Left renal pelvis (tissue), 4 donors: ENCODE measurements at places on chromosomes 11 and 22.
A peak's percentile ranks its signal among the peaks of the same experiment; 100 is the strongest.

- DNase-seq: no peak
These were observed 678 bp upstream of the INPPL1 start for GRCh38 chr11:72223615-72224563.

GRCh38 chr11:122219791-122220190 is 103.8 kb upstream of the BLID start:
- DNase-seq: no peak

DNA sequence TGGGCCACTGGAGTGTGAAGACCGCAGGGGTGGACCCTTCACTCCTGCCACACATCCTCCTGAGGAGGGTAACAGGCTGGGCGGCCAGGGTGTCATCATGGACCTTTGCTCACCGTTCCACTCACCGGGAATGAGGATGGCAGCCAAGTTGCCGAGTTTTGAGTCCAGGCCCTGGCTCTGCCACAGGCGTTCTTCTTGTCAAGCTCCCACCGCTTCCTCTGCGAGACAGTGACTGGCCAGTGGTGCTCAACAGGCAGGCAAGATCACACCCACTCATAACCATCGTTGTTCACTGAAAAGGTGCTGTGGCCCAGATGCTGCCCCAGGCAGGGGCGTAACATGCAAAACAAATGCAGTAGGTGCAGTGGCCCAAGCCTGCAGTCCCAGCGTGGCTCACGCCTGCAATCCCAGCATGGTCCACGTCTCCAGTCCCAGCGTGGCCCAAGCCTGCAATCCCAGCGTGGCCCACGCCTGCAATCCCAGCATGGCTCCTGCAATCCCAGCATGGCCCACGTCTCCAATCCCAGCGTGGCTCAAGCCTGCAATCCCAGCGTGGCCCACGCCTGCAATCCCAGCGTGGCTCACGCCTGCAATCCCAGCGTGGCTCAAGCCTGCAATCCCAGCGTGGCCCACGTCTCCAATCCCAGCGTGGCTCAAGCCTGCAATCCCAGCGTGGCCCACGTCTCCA is 5.0 kb upstream of the PANX2 start:
- no peak for DNase-seq

DNA sequence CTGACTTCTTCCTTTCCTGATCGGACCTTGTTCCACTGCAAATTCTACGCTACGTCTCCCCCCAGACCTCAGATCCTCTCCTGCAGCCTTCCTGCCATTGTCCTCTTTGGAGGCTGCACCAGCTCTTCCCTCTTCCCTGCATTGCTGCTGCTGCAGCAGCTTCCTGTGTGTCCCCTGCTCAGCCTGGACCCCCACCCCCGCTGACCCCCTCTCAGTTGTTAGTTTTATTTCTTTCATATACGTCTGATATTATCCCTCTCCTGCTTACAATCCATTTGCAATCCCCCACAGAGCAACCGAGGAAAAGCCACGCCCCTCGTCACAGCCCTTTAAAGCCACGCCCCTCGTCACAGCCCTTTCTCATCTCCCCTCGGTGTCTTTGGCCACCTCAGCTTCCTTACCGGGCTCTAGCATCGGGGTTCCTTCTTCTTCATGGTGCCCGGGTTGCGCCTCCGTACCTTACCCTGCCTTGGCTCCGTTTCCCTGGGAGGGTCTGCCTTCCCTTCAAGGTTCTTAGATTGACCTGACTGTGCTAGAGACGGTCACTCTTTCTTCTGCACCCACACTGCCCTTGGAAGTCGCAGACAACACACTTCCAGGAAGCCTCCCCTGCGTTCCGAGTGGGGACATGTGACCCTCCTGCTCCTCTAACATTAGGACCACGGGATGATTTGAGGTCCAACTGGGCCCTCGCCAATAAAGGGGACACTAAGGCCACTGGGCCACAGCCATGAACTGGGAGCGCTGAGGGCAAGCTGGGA is 4.8 kb downstream of the MRGPRG start:
- DNase-seq: no peak

- DNase-seq: no peak
These were observed 6.8 kb upstream of the OR2AT4 start for GRCh38 chr11:75103380-75104026.

DNA sequence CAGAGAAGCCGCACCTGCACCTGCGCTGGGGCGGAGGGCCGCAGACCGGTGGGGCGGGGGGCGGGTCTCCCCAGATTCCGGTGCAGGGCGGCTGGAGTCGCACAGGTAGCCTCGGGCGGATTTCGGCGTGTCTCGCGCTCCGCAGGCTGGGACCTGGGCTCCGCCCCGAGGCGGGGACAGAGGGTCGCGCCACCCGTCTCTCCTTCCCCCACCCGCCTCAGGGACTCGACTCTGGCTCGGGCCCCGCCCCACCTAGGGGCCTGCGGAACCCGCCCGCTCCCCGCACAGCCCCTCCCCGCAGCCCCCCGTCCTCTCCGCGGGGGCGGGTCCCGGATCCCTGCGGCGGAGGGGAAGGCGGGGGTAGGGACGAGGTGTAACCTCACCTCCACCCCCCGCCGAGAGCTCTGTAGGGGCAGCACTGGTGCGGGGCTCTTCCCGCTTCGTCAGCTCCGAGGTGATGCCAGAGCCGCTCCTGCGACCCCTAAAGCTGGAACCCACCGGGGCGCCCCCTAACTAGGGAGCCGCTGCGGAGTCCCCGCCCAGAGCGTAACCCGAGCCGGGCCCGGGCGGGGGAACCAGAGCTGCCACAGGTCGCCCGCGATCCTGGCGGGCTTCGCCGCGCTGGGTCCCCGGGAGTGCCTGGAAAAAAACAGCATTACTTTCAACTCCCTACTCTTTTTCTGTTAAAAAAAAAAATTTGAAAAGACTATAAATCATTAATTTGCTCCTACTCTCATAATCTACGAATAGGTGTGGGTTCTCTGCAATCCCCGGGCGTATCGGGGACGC is at the start of gene SLC29A2:
TSS of gene SLC29A2 (minus strand) at position 134 of the 789 bp plus-strand sequence. CDS start 169 bp downstream, outside the sequence.
- peak; percentile 66 for DNase-seq

- DNase-seq: no peak
These were observed 49.8 kb downstream of the NAT10 start for GRCh38 chr11:34155057-34155756.

DNA sequence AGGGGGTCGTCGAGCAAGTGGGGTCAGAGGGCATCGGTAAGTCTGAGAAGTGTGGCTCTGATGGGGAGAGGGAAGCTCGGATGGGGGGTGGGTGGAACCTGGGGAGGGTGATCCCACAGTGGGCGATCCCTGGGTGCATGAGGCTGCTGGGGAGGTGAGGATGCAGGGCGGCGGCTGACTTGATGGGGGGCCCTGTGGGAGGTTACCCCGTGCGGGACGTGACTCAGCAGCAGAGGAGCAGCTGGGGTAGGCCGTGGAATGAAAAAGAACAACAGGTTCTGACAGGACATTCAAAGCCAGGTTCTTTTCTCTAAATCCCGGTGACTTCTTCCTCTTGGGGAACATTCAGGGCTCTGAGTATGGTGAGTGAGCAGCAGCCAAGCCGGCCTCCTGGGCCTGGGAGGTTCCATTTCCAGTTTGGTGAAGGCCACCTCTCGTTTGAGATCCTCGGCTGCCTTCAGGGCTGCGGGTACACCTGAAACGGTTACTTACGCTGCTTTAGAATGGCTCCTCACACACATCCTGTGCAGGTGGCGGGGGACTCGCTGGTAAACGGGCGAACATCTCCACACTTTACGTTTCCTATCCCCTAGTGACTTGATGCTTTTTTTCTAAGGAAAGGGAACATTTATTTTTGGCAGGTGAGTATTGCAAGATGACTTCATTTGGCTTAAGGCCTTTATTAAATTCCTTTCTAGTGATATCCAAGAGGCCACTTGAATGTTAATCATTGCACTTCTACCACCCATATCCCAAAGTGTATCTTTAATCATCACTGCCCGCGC is 278.2 kb downstream of the TBC1D22A start:
- no peak for DNase-seq

DNA sequence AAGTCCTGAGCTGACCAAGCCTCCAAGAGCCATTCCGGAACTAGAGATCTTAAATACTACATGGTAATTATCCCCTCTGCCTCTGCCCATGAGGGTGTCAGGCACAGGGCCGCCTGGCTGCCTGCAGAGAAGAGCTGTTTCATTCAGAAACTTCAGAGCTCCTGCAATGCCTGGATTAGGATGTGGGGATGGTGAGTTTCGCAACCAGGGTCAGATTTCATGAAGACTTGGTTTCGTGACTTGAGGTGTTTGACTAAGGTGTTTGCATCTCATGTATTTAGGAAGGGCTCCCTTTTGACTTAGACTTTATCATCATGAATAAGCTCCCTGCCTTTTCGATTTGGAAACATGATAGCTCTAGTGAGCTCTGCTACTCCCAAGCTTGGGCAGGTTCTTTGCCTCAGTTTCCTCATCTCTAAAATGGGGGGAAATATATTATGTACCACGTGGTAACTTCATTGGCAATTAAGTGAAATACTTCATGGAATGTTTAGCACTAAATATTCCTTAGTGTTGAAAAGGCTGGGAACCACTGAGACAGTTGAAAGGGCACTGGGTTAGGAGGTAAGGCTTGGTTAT is 9.1 kb downstream of the TIMP3 start:
- no peak for DNase-seq

GRCh38 chr11:44775366-44775984 is 48.7 kb downstream of the TSPAN18 start:
- DNase-seq: no peak

GRCh38 chr11:2661173-2662023 is 38.4 kb downstream of the KCNQ1OT1 start:
- DNase-seq: no peak

- DNase-seq: no peak
These were observed 62.8 kb downstream of the DDX10 start for GRCh38 chr11:108727665-108728064.

DNA sequence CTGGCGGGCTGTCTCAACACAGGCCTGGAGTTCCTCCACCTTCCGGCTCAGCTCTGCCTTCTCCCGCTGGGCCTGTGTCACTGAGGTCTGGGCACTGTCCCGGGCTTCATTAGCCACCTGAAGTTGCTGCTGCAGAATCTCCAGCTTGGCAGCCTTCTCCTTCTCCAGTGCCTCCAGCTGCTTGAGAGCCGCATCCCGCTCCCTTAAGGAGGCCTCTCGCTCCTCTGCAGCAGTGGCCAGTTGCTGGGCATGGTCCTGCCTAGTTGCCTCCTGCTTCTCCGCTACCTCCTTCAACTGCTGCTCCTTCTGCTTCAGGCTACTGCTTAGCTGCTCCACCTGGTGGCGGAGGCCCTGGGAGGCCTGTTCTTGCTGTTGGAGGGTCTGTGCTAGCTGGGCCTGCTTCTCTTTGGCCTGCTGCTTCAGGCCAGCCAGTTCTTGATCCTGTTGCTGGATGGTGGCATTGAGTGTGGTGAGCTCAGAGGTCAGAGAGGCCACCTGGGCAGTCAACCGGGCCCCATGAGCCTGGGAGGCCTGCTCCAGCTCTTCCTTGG is 16.9 kb downstream of the IL18BP start:
- DNase-seq: no peak

DNA sequence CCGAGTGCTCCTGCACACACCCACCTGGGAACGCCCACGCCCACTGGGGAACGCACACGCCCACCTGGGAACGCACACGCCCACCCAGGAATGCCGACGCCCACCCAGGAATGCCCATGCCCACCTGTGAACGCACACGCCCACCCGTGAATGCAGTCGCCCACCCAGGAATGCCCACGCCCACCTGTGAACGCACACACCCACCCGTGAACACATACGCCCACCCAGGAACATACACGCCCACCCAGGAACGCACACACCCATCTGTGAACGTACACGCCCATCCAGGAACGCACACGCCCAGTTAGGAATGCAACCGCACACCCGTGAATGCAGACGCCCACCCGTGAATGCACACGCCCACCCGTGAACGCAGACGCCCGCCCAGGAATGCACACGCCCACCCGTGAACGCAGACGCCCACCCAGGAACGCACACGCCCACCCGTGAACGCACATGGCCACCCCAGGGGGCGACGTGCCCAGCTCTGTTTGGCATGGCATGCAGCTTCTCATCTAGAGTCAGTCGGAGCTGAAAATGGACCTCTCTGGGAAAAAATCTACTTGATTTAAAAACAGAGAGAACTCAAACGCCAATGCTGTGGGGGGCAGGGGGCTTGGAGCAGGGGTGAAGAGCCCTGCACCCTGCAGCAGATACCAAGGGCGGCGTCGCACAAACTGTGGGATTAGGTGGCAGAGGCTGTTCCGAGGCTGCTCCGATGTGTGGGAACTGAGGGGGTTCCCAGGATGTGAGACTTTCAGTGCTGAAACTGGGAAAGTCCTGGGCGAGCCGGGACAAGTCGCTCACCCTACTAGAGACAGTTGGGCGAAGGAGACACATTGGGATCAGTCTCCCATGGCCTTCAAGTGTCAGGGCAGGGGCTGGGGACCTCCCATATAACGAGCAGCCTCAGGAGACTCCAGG is 83.3 kb downstream of the MYEOV start:
- DNase-seq: no peak

- no peak for DNase-seq
These were observed 7.5 kb downstream of the DIXDC1 start for GRCh38 chr11:111944651-111945051.

DNA sequence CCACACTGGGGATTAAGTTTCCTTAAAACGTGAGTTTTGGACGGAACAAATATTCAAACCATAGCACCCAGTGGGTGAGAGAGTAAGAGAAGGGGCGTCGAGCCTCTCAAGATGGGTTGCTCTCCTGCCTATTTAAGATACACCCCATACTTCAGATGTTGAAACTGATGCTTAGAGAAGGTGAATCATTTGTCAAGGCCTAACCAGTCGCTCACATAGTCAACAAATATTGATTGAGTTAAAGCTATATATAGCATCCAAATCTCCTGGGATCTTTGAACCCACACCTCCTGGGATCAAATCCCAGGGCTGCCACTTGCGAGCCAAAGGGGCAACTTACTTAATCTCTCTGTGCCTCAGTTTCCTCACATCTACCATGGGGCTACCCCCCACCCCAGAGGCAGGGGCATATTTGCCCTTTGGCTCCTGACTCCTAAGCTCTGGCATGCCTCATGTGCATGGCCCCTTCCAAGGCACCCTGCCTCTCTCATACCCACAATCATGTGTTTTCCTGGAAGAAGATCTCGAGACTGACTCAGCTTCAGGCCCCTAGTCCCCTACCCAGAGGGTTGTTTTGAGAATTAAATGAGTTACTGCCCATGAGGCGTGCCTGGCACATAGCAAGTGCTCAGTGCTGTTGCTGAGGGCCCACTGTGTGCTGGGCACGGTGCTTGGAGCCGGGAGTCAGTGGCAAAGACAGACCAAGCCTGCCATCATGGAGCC is 19.0 kb upstream of the PDGFB start:
- DNase-seq: no peak
